ENCODE measurements at places on chromosomes 4 and X.

GRCh38 chr4:151302432-151302831 lies 23.0 kb downstream of the SH3D19 start:
- DNase-seq: no peak

- no peak for DNase-seq
These were observed 186.3 kb upstream of the FTHL17 start for GRCh38 chrX:31258166-31258565.

DNA sequence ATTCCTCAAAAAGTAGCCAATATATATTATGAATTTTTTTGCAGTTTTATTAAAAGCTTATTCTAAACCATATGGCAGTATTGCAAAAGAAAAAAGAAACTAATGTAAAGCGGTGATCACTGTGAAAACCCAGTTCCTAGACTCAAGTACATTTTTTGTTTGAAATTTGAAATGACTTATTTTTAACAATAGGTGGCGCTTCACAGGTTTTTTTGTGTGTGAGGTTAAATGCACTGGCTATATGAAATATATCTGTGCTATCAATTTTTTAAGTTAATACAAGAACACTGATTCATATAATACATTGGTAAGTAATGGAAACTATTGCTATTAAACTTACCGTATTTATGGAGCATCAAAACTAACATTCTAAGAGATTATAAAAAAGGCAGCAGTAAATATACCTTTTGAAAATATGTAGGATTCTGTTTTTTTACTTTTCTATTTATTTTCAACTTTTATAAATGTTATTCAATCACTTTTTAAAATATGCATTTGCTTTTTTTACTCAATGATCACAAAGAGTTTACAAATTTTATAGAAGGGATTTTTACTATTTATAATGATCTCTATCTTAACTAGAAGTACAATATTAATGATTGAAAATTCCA lies 5.6 kb upstream of the SPRY1 start:
- no peak for DNase-seq

DNA sequence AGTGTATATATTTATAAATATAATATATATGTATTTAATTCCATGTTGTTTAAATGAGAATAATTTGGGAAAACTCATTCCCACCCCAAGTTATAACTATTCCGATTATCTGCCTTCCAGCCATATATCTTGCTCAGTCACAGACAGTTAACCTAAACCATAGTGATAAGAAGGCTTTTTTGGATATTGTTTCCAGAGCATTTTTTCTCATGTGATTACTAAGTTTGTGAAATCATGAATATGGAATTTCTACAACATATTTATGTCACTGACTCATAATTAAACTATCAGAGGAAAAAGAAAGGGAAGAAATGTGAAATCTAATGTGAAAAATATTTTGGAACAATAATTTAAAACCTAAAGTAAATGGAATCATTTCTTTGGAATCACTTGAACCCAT lies 1163.5 kb upstream of the PABPC4L start:
- no peak for DNase-seq

DNA sequence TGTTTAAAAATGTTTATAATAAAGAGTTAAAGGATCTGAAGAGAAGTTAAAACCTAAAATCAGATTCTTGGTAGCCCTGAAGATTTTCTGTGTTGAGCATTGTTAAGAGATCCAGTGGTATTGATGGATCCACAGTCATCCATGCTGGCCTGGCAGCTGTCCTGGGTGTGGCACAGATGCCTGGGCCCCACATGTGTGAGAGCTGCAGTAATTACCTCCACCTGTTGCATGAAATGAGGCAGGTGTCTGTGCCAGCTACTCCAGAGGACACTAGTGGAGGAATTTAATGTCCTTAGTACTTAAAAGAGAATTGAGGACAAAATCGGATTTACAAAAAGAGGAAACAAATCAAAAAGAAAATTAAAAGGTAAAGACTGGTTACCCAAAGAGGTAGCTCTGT lies 44.0 kb downstream of the MGST2 start:
- no peak for DNase-seq

DNA sequence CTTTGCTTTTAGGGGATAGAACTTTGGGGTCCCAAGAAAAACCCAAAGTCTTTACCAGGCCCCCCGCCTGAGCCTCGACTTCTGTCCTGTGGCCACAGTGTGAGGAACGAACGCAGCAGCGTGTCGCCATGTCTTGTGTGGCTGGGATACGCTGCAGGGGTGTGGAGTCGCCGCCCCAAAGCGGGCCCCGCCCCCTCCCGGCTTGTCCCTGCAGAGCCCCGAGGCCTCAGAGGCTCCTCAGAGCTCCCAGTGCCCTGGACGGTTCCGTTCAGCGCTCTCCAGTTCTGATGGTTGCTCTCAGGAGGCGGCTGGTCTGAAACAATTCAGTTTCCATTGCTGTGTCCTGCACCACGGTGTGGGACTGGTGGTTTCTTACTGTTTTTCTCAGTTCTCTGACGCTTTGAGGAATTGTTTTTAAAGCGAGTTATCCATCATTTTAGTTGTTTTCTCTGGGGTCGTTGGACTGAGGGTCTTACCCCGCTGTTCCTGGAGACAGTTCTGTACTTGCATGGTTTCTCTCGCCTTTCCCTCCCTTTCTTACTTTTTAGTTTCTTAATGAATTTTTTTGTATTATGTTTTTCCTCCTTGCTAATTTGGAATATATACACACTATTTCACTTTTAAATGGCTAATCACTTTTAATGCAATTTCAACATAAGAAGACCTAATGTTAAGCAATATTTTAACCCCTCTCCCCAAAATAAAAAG lies 1.6 kb upstream of the IDUA start:
- DNase-seq: no peak

Data from NCI-H524 treated with DMSO at 0.1 percent for 48 hours (cell line).